ENCODE measurements at places on chromosomes 2 and 18. TPM values are rescaled to one million over a fixed set of nuclear protein-coding genes. Genes with fewer than 3 reads are reported as not detected.

Gene EFHD1
- 22.6 TPM for total RNA-seq

Gene FAHD2A
- 42.0 TPM for total RNA-seq

Gene AQP12B
- total RNA-seq: not detected

Gene LRP1B
- total RNA-seq: 8.8 TPM

Gene MREG
- total RNA-seq: 11.8 TPM

Gene UNC50
- total RNA-seq: 25.8 TPM

Gene TRPM8
- total RNA-seq: not detected

Gene PCARE
- total RNA-seq: not detected

Gene VWC2L
- not detected for total RNA-seq

Gene PRSS56
- not detected for total RNA-seq

Gene TMX3
- total RNA-seq: 32.7 TPM

Gene ALPP
- total RNA-seq: not detected

Gene OBSL1
- 53.0 TPM for total RNA-seq

Gene HAAO
- total RNA-seq: 5.9 TPM

Gene SCLY
- total RNA-seq: 13.5 TPM

Gene ABHD1
- not detected for total RNA-seq

Gene SCG2
- total RNA-seq: 13.3 TPM

Gene FAM124B
- total RNA-seq: 1.7 TPM

Gene REG3A
- not detected for total RNA-seq

Gene TSHZ1
- 23.3 TPM for total RNA-seq

Gene CNDP1
- total RNA-seq: 9.8 TPM

Gene TUBA4B
- not detected for total RNA-seq

Gene AOX1
- 84.5 TPM for total RNA-seq

Gene NEMP2
- total RNA-seq: 2.2 TPM

Gene SIGLEC15
- not detected for total RNA-seq

Gene TMEM247
- not detected for total RNA-seq

Gene ABI2
- total RNA-seq: 31.7 TPM

Gene CROCC2
- total RNA-seq: 0.49 TPM

Gene SCTR
- not detected for total RNA-seq

Gene GREB1
- 35.4 TPM for total RNA-seq

Gene RUFY4
- not detected for total RNA-seq

Gene KCNF1
- total RNA-seq: not detected

Gene DPP10
- total RNA-seq: not detected

Gene NTSR2
- not detected for total RNA-seq

All from vagina (tissue), 2 donors.